Spleen (tissue), 13 donors: ENCODE measurements at places on chromosomes 6 and 20. TPM values are rescaled to one million over a fixed set of nuclear protein-coding genes. Genes with fewer than 3 reads are reported as not detected.

Gene PAK5
- polyA plus RNA-seq = not detected

Gene SLC17A1
- polyA plus RNA-seq = not detected

Gene GNRH2
- polyA plus RNA-seq = not detected

- DNase-seq = no peak
Observed at GRCh38 chr6:84546427-84546914, 217.9 kb downstream of the TBX18 start.

DNA sequence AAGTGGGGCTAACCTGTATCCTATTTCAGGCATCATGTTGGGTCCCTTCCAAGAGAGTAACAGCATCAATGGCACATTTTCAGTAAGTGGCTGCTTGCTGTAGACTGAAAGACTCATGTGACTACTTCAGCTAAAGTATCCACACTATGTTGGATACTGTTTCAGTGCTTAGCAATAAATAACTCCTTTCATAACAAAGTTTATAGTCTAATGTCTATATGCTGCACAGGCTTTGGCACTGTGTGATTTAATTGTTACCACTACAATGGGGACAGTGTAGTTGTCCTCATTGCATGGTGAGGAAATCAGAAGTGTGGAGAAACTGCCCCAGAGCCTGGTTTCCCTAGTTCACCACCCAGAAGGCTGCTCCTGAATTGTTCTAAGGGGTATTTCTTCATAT is 318.0 kb upstream of the PTCHD4 start:
- DNase-seq = no peak
